NCI-H2227 treated with DMSO at 0.1 percent for 48 hours (cell line): ENCODE measurements at places on chromosomes 1 and 21.

DNA sequence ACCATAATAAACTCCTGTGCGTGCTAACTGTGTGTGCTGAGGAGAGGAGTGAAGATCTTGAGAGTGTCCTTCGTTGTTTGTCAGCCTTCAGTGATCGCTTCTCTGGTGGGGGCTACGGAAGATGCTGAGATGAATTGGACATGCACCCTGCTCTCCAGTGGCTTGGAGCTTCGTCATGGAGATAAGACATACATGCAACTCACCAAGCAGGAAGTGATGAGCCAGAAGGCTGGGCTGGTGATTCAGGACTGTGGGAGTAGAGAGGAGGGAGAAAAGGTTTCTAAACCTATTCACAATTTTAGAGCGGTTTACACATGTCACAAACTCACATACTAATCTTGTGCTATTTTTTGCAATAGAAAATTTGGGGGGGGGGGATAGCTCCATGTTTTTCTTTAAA lies 128.9 kb upstream of the ADAR start:
- DNase-seq: peak; percentile 44

DNA sequence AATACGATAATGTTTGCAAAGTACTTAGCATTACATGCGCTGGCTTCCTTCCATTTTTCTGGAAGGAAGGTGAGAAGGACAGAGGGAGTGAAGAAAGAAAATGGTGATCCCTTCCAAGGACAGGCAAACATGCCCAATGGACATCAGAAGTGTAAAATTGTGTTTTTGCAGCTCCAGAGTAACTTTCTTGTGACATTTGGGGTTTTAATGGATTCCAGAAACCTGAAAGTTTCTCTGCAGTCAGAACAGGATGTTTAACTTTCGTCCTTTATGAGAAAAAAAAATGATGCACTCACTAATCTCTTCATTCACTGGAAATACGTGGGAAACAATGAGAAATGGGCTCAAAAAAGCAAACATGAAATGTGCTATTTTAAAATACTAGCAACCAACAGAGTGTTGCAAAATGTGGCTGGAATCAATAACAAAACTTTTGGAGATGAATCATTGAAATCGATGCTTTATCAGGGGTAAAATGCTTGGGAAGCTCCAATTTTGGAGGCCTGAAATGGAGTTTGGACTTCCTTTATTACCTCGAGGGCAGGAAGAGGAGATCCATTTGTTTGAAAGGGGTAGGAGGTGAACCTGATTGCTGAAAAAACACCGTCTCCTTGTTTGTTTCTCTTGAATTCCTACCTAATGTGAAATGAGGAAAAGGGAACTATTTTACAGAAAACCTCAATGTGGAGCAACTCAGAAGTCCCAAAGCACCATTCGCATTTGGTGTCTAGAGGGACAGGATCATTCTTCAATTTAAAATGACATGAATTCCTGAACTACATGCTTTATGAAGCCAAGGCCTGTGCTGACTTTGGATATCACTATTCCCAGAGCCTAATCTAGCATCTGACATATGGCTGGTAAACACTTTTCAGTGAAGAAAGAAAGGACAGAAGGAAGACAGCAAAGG lies 129.5 kb downstream of the TRABD2B start:
- no peak for DNase-seq

DNA sequence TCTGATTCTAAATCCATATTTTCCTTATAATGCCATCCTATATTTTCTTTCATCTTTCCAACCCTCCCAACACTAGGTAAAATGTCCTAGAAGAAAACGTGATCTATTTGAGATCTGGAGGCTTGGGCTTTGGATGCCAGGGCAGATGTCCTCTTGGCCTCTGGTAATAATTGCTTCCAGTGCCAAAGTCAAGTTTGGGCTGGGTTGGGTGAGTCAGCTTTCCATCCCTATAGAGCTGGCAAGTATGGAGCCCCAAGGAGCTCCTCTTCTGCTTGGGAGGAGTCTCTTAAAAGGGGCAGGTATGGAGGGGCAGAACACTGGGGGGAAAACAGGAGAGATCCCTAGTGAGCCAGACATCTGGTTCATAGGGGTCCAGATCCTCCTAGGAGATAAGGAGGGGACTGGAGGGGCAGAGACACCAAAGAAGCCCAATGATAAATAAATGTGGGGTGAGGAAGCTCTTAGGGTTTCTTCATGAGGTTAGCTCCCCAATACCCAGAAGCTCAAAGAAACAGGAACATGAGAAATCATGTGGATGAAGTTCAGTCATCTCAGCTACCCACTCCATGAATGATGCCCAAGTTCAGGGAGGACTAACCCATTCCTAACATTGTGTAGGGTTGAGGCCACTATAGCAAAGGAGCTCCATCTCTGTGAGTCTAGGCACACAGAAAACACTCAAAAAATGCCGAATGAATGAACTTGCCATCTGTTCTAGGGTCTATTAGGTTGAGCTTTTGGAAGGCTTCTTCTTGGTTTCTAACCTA lies 3.5 kb downstream of the C1orf116 start:
- no peak for DNase-seq

- no peak for DNase-seq
Measured at GRCh38 chr21:45617021-45617921, 26.3 kb upstream of the PCBP3 start.

- no peak for DNase-seq
Measured at GRCh38 chr1:54956726-54957125, 23.7 kb upstream of the TMEM61 start.

- DNase-seq: no peak
Measured at GRCh38 chr21:34260277-34261008, 103.4 kb upstream of the KCNE2 start.

DNA sequence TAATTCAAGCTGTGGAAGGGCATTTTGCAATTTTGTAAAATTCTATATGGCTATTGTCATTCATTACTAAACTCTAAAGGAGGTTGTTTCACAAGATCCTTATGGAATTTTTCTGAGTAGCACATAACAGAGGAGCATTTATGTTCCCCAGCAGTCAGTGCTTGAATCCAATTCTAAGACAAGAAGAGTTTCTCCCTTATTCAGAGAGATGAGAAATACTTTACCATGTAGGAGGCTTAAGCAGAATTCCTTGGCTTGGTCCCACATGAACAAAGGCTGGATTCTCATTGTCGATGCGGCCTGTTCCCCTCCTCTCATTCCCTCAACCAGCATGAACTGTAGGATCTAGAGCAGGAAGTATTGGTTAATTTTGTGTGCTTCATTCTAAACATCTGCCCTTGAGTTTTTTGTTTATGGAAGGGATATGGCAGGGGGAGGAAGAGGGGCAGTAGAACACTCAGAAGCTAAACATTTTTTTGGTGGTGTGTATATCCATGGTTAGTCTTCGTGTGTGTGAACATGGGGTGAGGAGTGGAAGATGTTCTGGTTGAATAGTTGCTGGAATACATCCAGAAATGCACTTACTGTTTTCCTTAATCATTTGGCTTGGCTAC lies 74.3 kb downstream of the LAMC1 start:
- DNase-seq: no peak

DNA sequence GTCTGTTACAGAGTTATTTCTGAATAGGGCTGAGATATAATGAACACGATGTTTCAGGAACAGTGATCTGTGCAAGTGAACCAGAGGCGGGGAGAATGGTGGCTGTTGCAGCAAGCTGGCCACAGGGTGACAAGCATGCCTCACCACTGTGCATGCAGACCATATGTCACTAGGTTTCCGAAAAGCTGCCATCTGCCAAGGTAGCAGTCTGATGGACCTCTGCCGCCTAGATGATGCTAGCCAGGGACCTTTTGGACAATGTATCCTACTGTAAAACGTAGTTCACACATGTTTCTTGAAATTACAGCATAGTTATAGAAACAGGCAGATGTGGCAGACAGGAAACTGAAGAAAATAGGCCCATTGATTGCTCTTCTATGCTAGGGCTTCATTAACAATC lies 204.2 kb upstream of the RRP15 start:
- DNase-seq: no peak

DNA sequence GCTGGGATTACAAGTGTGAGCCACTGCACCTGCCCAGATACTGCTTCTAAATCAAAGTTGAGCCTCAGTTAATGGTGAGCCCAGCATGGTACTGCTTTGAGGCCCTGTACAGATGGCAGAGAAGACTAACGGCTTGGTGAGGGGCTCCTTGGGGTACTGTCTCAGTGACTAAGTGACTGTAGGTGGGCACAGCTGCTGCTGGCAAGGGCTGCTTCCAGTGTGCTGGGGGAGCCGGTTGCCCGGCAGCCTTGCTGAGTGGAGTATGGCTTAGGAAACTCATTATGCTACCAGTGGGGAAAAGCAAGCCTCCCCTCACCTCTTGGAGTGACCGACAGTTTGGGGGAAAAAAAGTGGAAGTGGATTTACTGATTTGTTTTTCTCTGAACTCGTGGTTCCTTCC lies 23.6 kb upstream of the ARHGEF10L start:
- DNase-seq: no peak

- DNase-seq: peak; percentile 80
Measured at GRCh38 chr1:180213401-180214170, 16.5 kb upstream of the LHX4 start.

DNA sequence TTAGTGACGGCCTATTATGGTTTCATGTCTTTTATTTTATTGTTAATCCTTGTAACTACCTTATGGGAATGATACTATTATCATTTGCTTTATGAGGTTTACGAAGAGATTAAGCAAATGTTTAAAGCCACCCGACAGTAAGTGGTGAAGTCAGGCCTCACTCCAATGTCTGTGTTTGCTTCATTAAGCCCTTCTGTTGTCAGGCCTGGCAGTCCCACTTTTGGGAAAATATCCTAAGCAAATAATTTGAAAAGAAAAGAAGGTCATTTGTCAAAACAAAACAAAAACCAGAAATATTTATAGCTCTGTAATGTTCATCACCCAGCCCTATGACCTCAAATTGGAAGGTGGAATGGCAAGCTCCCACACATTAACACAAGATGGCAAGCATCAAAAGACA lies 40.7 kb upstream of the USP24 start:
- no peak for DNase-seq

DNA sequence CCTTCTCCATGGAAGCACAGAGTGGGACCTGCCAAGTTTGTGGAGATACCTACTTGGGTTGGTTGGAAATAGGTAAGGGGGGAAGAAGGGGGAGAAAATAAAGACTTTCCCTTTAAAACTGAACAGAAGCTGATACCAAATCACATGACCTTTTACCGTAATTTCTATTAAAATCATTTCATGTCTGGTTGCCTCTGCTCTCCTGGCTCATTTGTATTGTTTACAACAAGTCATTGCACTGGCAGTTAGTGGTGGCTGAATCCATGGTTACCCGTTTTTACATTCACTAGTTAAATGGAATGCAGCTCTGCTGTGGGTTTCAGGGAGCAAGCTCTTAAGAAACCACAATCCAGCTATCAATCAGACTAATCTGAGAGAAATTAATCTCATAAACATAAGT lies 353.7 kb upstream of the ESRRG start:
- DNase-seq: no peak

DNA sequence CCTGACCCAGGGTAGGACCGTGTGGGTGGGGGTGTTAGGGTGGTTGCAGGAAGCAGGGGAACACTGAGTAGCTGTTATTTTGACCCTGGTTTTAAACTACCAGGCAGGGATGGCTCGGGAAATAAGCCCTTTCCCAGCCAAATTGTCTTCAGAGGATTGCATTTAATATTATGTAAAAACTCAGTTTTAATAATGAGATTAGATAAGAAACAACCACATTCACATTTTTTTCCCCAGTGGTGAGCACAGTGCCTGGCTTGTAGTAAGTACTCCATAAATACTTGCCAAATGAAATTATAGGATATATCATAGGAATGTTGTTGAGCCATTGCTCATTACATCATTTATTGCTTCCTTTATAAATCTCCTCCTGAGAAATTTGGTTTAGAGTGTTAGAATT lies 3.1 kb upstream of the ACP6 start:
- DNase-seq: no peak

DNA sequence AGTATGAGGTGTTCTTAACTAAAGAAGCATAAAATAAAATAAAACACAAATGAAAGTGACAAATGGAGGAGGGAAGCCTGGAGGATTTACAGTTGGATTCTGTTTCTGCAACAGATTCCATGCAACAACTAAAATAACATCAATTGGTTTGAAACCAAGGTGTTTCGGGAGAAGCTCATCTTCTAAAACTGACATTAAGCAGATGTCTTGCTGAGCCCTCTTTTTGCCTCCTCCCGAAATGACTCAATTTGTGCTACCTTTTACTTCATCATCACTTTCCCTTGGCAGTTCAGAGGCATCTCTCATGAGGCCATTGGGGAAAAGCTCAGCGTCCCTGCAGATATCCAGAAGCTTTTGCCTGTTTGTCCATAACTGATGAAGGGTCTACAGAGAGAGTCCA lies 121.6 kb upstream of the ADAR start:
- no peak for DNase-seq

GRCh38 chr1:231694465-231695077 lies 68.0 kb downstream of the DISC1 start:
- no peak for DNase-seq

- DNase-seq: no peak
Measured at GRCh38 chr1:108671143-108671542, 10.2 kb upstream of the HENMT1 start.

DNA sequence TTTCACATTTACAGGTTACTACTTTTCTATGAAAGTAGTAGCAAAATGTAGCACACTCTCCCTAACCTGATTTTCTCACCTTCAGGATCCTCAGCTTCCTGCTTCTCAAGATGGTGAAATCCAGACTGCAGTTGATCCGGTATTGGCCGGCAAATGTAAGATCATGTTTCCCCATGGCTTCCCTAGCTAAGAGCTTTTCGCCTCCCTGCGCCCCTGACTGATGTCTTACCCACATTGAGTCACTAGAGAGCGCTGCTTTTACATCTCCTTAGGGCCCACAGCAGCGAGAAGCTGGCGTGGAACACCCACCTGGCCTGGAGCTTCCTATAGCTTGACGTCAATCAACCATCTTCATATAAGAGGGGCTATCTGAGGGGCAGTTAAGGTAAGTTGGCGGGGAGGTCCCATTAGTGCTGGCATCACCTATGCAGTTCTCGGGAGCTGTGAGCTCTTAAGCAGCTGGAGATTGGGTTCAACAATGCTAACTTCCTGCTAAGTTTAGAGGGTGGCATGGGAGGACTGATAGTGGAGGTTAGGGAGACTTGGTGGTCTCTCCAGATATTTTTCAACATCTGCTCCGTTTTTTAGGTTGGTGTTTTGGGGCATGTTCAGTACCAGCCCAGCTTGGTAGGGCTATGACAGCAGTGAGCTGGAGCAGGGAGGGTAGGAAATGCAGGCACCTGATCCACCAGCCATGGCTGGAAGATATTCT lies 5.5 kb downstream of the PTPN7 start:
- no peak for DNase-seq

DNA sequence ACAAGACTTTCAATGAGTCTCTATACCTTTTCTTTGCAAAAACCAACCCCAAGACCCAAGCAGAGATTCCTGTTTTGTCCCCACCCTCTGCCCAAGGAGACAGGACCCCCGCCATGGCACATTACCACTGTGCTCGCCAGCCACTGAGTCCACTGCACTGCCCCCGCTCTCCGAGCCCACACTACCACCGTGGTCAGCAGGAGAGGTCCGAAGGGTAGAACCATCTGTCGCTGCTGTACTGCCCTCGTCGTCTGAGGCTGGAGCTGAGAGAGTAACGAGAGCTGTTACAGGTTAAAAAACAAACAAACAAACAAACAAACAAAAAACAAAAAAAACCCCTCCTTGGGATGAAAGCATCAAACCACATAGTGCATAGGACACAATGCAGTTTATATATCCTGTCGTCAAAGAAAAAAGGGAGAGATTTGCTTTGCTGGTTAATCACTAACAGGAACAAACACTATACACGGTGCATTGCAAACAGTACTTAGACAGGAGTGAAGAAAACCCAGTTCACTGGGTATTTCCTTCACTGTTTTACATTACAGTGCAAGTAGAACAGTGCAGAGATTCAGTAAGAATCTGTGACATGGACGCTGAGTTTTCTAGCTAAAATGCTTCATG lies 71.0 kb downstream of the UBR4 start:
- DNase-seq: no peak

- DNase-seq: no peak
Measured at GRCh38 chr1:162324396-162324795, 52.3 kb downstream of the SPATA46 start.
